ENCODE measurements at places on chromosomes 2 and 18.

DNA sequence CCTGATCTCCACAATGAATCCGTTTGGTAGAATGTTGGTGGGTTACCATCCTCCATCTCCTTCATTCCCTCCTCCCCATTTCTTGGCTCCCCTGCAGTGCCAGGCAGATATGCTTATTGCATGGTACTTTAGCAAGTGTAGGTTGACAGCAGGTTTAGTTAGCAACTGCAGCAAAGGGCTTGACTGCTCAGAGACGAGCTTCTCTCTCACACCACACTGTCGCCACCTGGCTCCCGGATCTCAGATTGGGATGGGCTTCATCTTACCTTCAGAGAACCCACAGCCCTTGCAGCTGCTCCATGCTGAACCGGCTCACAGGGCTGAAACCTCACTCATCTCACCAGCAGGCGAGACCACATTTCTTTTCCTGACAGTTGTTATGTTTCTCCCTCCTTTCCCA is 88.8 kb downstream of the VWA3B start:
- no peak for DNase-seq

- no peak for DNase-seq
These were observed 252.5 kb upstream of the SIX2 start for GRCh38 chr2:45261746-45262145.

DNA sequence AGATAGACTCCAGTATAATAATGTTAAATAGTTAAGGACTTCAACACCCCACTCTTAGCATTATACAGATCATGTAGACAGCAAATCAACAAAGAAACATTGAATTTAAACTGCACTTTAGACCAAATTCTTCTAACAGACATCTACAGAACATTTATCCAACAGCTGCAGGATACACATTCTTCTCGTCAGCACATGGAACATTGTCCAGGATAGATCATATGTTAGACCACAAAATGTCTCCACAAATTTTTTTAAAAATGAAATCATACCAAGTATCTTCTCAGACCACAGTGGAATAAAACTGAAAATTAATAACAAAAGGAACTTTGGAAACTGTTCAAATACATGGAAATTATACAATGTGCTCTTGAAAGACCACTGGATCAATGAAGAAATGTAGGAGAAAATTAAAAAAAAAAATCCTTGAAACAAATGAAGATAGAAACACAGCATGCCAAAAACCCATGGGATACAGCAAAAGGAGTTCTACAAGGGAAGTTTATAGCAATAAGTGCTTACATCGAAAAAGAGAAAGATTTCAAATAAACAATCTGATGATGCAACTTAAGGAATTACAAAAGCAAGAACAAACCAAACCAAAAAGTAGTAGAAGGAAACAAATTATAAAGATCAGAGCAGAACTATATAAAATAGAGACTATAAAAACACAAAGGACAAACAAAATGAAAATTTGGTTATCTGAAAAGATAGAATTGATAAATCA is 12.3 kb upstream of the SPP2 start:
- DNase-seq: no peak

- peak; percentile 1 for DNase-seq
These were observed 13.2 kb upstream of the SS18 start for GRCh38 chr18:26103579-26103978.

- DNase-seq: no peak
These were observed 109.0 kb downstream of the DHRS9 start for GRCh38 chr2:169178364-169178763.

- no peak for DNase-seq
These were observed 10.3 kb downstream of the ALPI start for GRCh38 chr2:232466221-232466620.

DNA sequence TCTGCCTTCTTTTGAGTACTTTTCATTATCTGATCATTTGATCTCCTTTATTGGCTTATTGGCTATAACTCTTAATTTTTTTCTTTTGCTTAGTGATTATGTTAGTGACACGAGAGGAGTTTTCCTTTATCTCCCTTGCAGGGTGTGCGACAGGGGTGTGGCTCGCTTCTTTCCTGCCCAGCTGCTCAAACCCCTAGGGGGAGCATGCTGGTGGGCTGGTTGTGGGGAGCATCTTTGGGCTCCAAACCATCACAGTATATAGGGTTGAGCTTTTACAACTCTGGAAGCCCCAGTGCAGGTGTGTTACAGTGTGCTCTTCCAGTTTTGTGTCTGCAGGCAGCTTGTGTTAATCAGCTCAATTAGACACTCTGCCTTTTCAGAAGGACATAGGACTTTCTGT is 357.0 kb upstream of the TMEFF2 start:
- DNase-seq: no peak

DNA sequence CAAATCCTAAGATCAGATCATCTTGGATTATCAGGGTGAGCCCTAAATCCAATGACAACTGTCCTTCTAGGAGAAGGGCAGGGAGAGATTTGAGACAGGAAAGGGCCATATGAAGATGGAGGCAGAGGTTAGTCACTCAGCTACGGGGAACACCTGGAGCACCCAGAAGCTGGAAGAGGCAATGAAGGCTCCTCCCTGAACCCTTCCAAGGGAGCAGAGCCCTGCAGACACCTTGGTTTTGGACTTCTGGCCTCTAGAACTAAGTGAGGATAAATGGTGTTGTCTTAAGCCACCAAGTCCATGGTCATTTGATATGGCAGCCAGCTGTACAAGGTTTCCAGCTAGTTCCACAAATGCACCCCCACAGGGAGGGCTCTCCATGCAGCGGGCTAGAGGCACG is 6.9 kb upstream of the PTPN2 start:
- DNase-seq: no peak

- no peak for DNase-seq
These were observed 120.4 kb downstream of the SLC5A7 start for GRCh38 chr2:108106731-108107130.

- peak; percentile 33 for DNase-seq
These were observed 40.0 kb downstream of the DNMT3A start for GRCh38 chr2:25301453-25302352.

- no peak for DNase-seq
These were observed 22.6 kb downstream of the ANXA4 start for GRCh38 chr2:69764286-69765095.

GRCh38 chr2:28621172-28622100 is 125.6 kb downstream of the PLB1 start:
- DNase-seq: peak; percentile 29

DNA sequence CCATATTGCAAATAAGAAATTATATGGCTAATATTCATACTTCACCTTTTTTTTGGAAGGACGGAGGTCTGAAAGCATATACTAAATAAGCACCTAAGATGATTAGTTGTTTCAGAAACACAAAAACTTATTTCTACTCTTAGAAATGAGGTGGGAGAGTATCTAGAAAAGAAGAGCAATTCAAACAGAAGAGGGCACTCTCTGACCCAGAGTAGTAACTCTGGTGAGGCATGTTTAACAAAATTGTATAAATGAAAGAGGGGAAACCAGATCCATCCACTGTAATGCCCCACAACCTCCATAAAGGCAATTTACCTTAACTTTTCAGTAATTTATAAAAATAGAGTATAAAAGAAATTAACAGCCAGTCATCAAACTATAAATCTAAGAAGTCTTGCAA is 669.6 kb upstream of the VRK2 start:
- DNase-seq: no peak

DNA sequence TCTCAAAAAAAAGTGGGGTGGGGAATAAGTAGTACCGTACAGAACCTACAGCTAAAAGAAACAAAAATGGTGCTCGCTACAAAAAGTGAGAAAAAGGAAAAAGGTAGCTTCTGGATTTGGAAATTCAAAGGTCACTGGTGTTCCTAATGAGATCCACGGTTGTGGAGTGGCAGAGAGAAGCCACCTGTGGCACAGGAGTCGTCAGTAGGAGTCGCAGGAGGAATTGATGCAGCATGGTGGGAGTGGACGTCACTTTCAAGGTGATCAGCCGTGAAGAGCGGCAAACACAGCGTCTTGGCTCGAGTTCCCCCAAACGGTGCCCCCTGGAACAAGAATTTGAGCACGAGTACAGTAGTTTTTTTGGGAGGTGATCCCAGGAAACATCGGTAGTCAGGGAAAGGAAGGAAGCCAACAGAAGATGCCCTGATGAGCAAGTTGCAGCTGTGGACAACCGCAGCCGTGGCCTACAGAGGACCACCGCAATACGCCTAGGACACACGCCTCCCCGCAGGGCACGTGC is 1.4 kb upstream of the TTL start:
- no peak for DNase-seq

Measured in activated CD4-positive, CD25-positive, alpha-beta regulatory T cell (primary cell).